ENCODE measurements at places on chromosomes 12 and 14. TPM values are rescaled to one million over a fixed set of nuclear protein-coding genes. Genes with fewer than 3 reads are reported as not detected.

KLRC1 gene
- total RNA-seq: not detected

- DNase-seq: no peak
Observed at GRCh38 chr12:38409511-38409910, 92.9 kb downstream of the ALG10B start.

DNA sequence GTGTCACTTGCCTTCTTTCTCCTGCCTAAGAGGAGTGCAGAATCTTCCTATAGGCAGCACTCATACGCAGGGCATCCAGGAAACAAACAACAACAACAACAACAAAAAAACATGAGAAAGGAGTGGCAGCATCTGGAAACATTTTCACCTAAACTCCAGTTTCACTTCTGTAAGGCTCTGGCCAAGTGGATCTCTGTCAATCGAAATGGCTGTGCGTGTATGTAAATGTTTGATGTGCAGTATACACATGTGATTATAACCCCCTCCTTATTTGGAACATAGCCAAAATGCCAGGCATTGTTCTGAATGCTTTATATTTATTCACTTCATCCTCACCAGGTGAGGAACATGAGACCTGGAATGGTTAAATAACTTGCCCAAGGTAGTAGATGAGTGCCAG is 76.8 kb downstream of the COX16 start:
- DNase-seq: no peak

DNA sequence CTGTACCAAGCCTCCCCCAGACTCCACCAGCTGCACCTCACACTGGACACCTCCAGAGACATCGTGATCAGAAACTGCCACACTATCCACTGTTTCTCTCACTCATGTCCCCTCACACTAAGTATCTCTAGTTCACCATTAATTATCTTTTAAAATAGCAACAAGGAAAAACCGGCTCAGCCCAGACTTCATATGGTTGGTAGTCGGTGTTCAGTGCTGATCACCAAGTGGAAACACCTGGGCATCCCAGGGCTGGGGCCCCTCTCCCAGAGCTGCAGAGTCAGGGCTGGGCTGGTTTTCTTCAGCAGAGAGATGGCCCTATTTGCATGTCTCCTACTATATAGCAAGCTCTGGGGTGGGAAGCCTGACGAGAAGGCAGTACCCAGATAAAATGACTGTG is 1140.0 kb downstream of the TMEM121 start:
- DNase-seq: no peak

DNA sequence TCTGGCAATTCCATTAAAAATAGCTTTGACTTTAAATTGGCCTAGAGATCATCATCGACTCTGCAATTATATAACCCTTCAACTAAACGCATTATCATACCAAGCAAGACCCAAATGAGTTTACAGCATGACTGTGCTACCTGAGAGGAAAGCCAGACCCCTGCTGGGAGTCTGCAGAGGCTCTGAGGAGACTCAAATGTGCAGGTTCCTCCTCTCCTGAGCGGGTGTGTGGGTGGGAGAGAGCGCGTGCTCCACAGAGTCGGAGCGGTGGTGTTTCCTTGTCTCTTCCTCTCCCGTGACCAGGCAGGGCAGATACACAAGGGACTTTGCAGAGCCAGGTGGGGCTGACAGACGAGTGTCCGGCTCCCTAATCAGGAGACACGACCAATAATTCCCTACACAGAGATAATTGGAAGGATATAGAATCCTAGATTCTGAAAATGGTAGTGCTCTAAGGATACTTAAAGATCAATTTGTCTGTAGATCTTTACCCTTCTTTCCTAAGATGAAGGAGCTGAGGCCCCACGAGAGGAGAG is 74.1 kb downstream of the SLC8A3 start:
- no peak for DNase-seq

DNA sequence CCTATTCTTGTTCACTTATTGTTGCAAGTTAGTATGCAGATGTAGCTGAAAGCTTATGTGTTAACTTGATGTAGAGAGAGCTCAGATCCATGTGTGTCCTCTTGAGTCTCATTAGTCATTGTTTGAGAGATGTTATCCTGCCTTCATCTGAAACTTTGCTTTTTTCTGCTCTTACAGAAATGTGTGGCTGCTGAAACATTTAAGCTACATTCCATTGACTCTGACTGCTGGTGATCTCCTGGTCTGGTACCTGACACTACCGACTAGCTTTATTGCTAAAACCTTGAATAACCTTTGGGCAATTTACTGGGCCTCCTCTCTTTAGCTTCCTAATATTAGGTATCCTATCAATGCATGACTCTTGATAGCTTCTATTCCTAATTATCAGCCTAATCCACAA is 705.6 kb upstream of the FOXG1 start:
- DNase-seq: no peak

DNA sequence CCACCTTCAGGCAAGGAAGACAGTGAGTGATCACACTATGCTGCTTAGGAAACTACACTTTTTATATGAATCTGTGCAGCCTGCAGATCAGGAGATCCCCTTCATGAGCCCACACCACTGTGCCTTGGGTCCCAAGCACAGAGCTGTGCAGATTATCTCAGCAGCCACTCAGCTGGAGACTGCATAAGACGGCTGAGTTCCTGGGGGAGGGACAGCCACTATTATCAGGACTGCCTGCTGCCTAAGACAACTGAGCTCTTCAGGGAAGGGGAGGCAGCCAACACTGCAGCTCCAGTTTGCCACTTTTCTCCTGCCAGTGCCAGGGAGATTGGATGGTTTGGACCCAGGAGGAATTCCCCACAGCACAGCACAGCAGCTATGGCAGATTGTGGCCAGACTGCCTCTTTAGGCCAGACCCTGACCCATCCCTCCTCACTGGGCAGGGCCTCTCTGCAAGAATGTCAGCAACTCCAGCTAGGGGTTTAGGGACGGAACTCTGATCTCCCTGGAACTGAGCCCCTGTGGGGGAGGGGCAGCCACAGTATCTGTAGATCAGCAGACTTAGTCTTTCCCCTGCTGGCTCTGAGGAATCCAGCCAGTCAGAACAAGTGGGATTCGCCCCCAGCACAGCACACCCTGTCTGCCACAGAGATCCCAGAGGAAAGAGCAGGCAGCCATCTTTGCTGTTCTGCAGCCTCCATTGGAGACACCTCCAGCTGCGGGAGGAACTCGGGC is 141.3 kb downstream of the KLHL28 start:
- no peak for DNase-seq

GRCh38 chr12:94222351-94223084 is 74.1 kb downstream of the PLXNC1 start:
- DNase-seq: no peak

- no peak for DNase-seq
Observed at GRCh38 chr12:111150360-111150759, 218.5 kb downstream of the PHETA1 start.

- no peak for DNase-seq
Observed at GRCh38 chr12:122368361-122369073, 54.0 kb downstream of the CLIP1 start.

DNA sequence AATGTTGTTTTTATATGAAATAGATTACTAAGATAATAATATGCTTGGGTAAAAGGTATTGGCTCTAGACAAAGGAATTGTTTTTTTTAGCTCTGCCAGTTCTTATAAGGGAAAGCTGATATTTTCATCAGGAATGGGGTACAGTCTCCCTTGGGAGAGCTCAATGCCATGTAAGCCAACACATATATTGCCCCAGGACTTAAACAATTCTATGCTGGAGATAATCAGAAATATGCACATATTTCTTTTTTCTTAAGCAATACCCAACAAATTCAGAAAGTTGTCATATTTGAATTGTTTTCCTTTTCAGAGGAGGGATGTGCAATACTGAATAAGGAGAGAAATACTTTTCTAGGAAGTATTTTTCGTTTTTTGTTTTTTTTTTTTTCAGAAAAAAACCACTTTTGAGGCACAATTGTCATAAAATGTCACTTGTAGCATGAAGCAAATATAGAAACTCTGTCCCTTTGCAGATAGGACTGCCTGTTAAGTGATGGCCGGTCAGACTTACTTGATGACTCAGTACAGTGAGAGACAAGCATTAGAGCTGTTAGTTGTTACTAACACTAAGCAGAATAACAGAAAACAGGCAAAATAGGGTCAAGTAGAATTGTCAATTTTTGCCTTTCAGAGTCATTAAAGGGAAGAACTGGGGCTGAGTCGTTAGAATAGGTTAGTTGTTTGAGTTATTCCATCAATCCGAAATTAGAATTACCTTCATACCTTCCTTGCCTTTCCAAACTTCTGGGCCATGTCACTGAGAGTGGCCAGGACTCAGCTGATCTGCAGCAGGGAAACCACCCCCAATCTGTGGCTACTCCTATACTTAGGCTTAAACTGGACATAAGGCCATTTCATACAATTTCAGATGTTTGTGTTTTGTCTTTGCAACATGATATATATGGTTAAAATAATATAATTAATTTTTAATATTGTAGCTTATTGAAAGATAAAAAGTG is 168.1 kb downstream of the SLC38A4 start:
- DNase-seq: no peak

GPX2 gene
- 2.5 TPM for total RNA-seq
